ENCODE measurements at places on chromosomes 1 and 21.
A peak's percentile ranks its signal among the peaks of the same experiment; 100 is the strongest.

GRCh38 chr1:20830378-20830777, 43.3 kb upstream of the HP1BP3 start:
- no peak for DNase-seq

GRCh38 chr1:6592441-6592840, 10.2 kb downstream of the KLHL21 start:
- DNase-seq, result no peak

- no peak for DNase-seq
Observed at GRCh38 chr21:33290441-33290840, 24.3 kb downstream of the IL10RB start.

- no peak for DNase-seq
Observed at GRCh38 chr1:177969109-177969508, 749 bp downstream of the SEC16B start.

GRCh38 chr21:44366586-44367211, 13.3 kb downstream of the TRPM2 start:
- no peak for DNase-seq

DNA sequence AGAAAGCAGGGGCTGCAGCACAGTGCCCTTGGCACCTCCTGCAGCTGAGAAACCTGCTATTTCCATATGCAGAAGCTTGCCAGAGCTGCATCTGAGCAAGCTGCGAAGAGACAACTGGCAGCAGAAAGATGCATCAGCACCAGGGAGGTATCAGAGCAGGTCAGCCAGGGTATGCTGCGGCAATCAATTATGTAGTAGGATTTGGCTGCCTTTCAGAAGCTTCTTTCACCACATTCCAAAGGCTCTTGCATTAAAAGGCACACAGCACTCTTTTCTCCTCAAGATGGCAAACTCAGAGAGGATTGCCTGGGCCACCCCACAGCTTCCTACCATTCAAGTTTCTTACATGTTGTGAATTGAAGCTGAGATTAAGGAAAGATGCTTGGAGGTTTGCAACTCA, 47.6 kb upstream of the RAP1A start:
- no peak for DNase-seq

GRCh38 chr21:45266518-45267389, 20.9 kb downstream of the POFUT2 start:
- DNase-seq, result peak; percentile 12

- no peak for DNase-seq
Observed at GRCh38 chr1:206719169-206719839, 34.6 kb downstream of the MAPKAPK2 start.

- DNase-seq, result peak; percentile 26
Observed at GRCh38 chr1:19645411-19646251, 1.5 kb downstream of the NBL1 start.

GRCh38 chr1:182952677-182953444, at the start of gene SHCBP1L:
Gene SHCBP1L, minus strand, starts transcription at chr1:182953166. Its CDS starts 33 bp downstream, at chr1:182953133.
- DNase-seq, result peak; percentile 59

GRCh38 chr1:153629971-153630370, 1.7 kb downstream of the S100A1 start:
- DNase-seq, result no peak

GRCh38 chr1:55635856-55636255, 420.7 kb upstream of the USP24 start:
- no peak for DNase-seq

- no peak for DNase-seq
Observed at GRCh38 chr1:33047290-33047689, 10.6 kb upstream of the AK2 start.

DNA sequence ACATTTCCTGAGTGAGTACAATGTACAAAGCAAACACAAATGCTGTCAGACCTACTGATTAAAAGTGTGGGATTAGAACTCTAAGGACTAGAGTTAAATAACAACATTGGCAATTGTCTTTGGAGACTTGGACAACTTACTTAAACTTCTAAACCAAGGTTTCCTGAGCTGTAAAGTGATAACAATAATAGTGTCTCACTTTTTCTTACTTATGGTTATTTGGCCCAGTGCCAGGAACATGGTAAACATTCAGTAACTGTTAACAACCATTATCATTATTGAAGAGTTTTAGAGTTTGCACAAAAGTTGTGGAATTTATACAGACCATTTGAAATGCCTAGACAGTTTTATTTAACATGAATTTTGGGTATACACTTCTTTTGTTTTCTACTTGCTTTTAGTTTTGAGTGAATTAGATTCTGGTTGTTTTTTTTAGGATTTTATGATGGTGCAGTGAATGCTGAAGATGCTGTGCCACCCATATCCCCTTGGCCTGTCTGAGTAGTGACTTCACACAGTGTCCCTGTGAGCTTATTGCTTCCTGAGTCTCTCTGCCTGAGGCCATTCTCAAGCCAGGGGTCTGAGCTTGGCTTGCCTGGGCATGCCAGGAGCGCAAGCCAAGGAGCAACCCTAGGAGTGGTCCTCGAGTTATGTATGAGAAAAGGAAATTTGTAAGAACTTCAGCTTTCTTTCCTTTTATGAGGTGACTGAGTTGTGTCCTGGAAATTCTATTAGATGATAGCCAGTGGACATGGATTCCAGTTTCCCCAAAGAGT, 932.8 kb downstream of the TTLL7 start:
- DNase-seq, result no peak

DNA sequence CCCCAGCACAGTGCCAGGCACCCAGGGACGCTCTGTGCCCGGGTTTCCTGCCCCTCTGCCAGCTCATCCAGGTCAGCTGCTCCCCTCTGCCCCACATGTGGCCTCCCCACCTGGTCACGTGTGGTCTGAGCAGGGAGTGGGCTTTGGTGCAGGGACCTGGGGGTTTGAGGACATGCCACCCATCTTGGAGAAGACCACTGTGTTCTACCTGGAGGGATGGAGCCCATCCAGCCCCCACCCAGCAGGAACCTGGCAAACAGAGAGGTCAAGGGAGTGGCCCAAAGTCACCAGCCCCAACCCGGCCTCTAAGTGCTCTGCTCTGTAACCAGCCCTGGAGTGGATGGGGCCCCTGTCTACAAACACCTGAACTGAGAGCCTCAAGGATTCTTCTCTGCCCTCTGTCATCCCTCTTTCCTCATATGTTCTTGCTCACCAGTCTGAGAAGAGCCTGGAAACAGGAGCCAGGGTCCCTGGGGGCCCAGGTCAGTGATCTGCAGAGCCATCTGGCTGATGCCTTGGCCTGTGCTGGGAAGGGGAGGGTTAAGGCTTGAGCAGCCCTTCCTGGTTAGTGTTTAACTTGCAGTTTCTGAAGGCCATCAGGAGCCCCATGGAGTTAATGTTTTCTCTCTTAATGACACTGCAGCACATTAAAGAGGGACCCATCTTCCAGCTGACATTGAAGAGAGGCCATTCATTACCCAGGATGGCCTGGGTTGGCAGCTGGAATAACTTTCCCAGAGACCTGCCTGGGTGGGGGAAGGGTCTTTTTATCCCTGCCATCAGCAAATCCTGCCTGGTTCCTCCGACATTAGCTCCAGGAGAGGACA, 235.4 kb downstream of the PTPRU start:
- no peak for DNase-seq

DNA sequence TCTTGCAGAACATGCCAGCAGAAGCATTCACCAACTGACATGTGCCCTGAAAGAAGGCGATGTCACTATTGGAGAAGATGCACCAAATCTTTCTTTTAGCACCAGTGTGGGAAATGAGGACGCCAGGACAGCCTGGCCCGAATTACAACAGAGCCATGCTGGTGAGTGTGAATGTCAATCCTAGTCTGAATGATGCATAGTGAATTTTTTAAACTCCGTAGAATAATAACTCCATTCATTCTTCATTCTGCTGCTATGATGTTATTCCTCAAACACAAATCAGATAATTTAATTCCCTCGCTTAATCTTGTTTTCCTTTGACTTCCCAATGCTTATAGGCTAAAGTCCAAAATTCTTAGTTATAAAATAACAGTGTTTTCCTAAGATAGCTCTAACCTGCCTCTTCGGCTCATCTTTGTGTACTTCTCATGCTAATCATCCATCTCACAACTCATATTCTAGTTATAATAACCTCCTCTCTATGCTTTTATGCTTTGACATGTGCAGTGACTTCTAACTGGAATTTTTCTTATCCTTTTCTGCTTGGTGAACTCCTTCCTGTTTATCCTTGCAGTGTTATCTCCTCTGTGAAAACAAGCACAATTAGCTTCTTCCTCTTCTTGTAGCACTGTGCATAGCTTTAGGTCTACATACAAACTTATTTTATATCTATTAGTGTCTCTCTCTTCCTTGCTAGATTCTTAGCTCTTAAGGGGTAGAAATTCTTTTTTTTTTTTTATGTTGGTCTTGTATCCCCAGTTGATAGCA, 14.4 kb downstream of the SDCCAG8 start:
- no peak for DNase-seq

DNA sequence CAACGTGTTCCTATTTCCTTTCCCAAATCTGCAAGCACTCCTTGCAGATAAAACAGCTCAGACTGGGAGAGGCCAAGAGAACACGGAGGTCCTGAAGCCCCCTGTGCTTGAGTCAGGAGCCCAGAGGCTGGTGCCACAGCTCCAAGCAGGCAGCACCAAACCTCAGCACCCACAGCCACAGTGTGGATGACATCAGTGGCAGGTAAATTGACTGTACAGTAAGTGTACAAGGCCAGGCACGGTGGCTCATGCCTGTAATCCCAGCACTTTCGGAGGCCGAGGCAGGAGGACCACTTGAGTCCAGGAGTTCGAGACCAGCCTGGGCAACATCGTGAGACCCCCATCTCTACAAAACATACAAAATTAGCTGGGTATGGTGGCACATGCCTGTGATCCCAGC, 1.9 kb upstream of the COL6A1 start:
- no peak for DNase-seq

DNA sequence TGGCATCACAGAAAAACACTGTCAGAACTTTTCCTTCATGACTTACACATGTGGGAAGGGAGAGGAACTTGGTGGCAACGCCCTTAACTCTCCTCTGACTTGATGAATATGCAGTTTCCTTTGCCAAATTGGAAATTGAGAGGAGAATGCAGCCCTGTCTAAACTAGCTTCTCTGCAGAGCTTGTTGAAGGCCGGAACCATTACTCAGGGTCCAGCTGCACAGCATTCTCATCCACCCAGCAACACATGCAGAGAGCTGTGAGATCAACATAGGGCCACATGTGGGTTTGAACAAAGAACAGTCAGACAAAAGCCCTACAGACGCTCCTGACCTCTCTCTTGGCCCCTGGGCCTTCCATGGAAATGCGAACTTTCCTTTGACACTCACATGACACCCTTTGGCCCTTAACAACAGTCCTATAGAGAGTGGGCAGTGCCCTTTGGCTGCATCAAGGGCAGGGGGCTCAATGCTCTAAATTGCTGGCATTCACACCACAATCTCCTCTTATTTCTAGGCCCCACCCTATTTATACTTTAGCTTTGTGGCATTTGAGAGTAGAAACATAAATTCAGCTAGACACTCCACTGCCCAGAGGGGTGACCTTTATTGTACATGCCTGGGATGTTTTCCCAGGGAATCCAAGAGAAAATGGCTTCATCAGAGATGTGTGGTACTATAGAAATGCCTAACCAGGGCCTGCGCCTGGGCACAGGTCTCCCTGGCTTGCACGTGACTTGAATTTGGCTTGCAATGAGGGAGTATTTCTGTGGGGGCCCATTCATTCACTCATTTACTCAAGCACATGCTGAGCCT, 64.4 kb downstream of the CDC7 start:
- no peak for DNase-seq

DNA sequence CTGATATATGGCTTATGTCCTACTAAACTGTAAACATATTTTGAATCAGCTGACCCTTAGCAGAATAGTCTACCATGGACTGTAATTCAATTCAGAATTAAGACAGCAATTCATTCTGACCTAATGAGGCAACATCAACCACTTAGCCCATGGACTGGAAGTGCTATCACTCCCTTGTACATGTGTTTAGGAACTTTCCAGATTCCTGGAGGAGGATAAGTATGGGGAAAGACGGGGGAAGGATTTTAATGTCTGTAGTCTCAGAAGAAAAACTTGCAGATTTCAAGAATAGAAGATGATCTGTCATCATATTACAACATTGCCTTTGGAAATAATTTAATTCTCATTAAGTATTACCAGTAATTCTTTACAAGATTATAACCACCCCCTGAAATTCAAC, 56.3 kb downstream of the PTGFR start:
- DNase-seq, result no peak

GRCh38 chr1:19735440-19736127, 64.1 kb downstream of the TMCO4 start:
- DNase-seq, result peak; percentile 71

GRCh38 chr1:9985001-9985400, 12.0 kb upstream of the RBP7 start:
- DNase-seq, result no peak

GRCh38 chr1:217281332-217281731, 349.6 kb downstream of the GPATCH2 start:
- DNase-seq, result no peak

GRCh38 chr1:36769886-36770830, 264.2 kb downstream of the GRIK3 start:
- no peak for DNase-seq

DNA sequence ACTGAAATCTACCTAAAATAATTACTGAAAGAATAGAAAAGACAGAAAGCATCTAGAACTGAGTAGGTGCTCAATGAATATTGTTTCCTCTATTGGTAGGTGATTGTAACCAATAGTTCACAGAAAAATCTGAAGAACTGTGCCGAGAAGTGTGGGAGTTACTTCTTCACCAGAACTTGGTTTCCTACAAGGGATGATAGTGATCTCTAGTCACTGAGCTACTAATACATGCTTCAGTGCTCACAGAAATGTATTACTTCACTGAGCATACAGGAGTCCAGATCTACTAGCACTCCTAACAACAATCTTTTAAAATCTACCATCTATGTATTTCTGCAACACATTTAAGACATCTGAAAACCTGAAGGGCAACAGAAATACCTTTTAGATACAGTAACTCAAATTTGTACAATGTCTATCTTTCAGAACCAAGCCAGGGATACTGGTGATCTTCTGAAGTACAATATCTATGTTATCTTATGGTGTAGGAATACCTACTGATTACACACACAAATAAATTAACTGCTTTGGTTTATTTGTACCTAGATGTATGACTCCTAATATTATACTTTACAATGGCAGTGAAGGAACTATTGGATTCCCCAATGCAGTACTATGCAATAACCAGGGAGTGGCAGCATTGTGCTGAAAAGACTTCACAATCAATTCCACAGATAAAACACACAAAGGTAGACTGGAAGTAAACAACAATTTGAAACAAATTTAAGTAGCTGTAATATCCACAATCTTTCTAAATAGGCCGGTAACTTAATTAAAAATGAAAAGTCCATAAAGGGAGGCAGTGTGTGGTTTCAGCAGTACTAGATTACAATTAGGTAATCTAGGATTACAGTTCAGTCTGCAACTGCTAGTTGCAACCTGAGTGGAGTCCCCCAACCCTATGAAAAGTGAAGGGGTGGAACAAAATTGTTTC, 243.0 kb downstream of the SLC45A1 start:
- DNase-seq, result peak; percentile 44
